ENCODE measurements at places on chromosomes 7 and 10.
A peak's percentile ranks its signal among the peaks of the same experiment; 100 is the strongest.

GRCh38 chr10:103177123-103177522 is 15.9 kb downstream of the NT5C2 start:
- DNase-seq: no peak

GRCh38 chr10:114042895-114043531 is 653 bp upstream of the ADRB1 start:
- DNase-seq: peak; percentile 30

DNA sequence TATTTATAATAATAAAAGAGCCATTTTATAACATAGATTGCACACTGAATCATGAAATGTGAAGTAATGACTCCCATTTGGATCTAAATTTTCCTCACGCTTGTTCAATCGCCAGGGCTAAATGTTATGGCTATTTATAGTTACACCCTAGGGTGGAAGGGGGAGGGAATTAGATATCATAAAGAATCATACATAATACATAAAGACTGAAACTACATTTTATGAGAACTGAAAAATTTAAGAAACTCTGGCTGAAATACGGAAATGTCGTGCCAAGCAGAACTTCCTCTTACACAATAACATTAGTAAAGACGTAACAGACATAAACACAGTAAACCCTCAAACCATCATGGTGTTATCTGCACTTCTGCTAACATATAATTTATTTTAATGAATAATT is 327.5 kb upstream of the PHF14 start:
- no peak for DNase-seq

DNA sequence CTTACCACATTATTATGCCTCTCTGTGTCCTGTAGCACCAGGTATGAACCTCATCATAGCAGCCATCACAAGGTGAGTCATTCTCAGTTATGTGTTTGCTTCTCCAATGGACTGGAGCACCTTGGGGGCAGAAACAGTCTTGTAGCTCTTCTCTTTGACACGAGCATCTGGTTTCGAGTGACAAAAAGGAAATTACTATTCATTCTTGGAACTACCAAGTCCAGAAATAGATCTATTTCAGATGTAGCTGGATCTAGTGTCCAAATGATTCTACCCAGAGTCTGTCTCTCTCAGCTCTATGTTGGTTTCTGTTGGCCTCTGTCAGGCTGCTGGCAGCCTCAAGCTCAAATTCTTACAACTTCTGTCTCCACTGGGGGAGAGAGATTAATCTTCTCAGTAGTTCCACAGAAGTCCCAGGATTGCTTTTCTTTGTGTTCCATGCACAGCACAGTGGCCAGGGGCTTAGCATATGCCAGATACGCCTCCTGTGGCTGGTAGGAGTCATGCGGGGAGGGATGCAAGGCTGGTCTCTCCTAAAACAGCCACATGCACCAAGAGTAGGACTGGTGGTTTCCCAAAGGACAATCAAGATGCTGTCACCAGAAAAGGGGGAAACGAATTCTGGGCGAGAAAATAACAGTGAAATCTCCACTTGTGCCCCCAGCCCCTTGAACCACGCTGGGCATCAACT is 37.2 kb upstream of the PAPSS2 start:
- DNase-seq: no peak

DNA sequence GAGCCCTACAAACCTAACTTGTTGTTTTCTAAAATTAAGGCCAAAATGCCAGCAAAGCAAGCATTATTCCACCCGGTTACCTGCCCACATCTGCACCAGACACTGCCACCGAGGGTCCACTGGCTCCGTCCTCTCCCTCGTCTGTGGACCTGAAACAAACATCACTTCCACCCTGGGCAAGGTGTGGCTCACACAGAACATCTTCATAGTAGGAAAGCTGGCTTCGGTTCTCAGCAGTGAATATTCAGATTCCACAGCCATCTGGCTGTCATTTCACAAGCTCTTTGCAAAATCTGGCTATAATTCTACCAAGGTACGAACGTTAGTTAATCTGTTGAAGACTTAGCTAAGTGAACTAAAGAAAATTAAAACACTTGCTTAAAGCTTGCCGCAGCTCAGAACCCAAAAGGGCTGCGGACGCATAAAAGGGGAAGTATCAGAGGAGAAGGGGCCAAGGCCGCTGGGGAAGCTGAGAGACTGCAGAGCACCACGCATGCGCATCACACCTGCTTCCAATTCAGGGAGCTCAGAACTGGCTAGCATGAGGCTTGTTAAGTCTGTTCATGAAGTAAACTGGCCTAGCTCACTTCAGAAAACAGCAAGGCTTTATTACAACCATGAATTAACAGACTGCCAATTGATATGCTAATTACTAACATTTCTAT is 46.1 kb downstream of the PTPRN2 start:
- no peak for DNase-seq

All from fibroblast of gingiva (primary cell).